ENCODE measurements at places on chromosomes 6 and 20. TPM values are rescaled to one million over a fixed set of nuclear protein-coding genes. Genes with fewer than 3 reads are reported as not detected.

KHDC1L gene
- total RNA-seq = not detected

EFCAB8 gene
- total RNA-seq = 0.55 TPM

BPIFA1 gene
- not detected for total RNA-seq

AARS2 gene
- 14.8 TPM for total RNA-seq

PROKR2 gene
- total RNA-seq = not detected

C6orf163 gene
- total RNA-seq = 0.86 TPM

GRCh38 chr6:93423542-93423941, 4.2 kb upstream of the EPHA7 start:
- DNase-seq = no peak

DNA sequence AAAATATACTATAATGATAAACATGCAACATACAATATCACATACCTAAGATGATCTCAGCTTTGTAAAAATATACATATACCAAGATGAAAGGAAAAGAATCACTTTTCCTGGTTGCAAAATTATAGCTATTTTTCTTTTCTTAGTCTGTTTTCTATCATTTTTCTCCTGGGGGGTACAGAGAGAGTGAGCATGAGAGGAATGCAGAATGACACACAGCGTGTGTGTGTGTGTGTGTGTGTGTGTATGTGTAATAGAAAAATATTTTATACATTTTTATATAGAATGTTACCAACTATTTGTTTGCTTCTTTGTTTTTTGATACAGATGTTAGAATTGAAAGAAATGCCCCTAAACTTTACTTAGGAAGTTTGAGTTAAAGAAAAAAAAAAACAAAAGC, 64.3 kb downstream of the FAM83B start:
- no peak for DNase-seq

GRCh38 chr6:122733259-122733658, 46.3 kb upstream of the FABP7 start:
- no peak for DNase-seq

GRCh38 chr6:62623846-62624532, 338.0 kb upstream of the KHDRBS2 start:
- no peak for DNase-seq

DNA sequence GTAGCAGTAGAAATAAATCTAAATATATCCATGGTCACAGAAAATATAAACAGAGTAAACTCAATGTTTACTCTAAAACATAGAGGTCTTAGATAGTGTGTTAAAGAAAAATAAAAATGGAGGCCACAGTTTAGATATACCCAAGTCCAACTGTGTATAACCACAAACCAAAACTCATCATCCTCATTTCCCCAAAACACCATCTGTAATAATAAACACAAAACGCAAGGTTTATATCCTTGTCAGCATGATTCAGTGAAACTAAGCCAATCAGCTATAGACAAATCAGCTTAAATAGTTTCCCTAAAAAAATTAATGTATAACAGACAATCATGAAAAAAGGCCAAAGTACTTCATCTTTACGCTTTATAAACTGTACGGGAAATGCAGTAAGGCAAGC, 2.7 kb upstream of the HACE1 start:
- no peak for DNase-seq

DNA sequence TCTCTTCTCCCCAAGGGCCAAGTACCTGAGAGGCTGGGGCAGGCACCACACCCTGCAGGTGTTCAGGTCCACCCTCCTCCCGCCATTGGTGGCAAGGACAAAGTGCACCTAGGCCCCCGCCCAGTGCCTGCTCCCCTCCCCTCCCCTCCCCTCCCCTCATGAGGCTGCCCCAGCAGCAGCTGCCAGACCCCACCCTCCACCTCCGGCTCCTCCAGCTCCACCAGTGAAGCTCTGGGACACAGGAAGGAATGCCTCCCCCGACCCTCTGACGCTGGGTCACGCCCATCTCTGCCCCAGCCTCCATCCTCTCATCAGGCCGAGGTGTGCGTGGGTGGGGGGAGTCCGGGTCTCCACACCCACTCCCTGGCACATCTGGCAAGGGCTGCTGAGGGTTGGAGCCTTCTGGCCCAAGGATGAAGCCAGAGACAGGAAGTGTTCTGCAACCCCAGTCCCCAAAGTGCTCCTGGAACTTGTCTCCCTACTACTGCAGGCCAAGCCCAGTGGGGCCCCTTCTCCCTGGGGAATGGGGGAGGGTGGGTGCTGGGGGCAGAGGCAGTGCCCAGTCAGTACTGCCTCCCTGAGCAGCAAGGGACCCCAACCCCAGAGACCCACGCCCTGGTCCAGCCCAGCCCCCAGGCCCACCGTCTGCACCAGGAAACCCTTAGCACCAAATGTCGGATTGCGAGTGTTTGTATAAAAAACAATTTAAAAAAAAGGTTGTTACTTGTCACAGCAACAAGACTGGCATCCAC, 1.6 kb upstream of the UCKL1 start:
- no peak for DNase-seq

DNA sequence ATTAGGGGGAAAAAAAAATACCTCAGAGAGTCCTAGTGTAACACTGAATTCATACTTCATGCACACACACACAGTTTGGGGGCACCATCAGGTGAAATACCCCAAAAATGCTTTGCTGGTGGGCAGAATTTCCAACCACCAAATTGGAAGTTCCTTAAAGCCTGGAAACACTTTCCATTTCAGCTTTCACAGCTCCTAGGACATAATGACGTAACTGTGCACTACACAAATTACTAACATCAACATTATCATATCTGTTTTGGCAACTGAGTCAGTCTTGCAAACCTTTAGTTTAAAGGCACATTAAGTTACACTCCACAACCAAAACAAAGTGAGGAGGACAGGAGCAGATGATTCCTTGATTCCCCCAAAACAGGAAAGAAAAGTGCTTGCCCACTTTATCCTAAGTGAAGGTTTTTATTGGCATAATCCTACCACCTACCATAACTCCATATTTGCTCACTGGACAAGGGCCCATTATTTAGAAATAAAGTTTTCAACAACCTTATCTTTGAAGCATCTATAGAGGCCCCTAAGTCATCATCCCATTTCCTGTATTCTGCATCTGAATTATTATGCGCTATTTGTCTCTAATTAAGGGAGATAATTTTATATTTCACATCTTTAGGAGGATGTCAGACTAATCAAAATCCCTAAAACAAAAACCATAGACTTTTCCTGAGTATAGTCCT, 3.4 kb downstream of the MBOAT1 start:
- no peak for DNase-seq

- DNase-seq = no peak
Measured at GRCh38 chr20:35462351-35462750, 7.0 kb downstream of the CEP250 start.

- peak; percentile 56 for DNase-seq
Measured at GRCh38 chr6:31681135-31681671, 336 bp upstream of the LY6G5C start.

DNA sequence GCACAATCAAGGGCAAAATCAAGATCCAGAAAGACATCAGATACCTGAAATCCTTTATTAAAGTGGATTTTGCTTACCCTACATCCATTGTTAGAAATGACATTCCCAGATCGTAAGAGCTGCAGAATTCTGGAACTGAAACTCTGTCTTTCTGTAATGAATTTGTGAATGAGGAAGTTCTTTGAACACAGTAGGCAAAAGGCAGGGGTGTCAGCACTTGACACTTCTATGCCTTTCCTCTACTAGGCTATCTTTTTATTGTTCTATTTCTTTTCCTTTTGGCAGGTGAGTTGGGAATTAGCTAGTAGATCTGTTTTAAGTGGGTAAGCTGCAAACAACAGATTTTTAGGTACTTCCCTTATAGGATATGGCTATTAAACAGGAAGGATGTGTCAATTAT, 126.3 kb downstream of the CARMIL1 start:
- no peak for DNase-seq

DNA sequence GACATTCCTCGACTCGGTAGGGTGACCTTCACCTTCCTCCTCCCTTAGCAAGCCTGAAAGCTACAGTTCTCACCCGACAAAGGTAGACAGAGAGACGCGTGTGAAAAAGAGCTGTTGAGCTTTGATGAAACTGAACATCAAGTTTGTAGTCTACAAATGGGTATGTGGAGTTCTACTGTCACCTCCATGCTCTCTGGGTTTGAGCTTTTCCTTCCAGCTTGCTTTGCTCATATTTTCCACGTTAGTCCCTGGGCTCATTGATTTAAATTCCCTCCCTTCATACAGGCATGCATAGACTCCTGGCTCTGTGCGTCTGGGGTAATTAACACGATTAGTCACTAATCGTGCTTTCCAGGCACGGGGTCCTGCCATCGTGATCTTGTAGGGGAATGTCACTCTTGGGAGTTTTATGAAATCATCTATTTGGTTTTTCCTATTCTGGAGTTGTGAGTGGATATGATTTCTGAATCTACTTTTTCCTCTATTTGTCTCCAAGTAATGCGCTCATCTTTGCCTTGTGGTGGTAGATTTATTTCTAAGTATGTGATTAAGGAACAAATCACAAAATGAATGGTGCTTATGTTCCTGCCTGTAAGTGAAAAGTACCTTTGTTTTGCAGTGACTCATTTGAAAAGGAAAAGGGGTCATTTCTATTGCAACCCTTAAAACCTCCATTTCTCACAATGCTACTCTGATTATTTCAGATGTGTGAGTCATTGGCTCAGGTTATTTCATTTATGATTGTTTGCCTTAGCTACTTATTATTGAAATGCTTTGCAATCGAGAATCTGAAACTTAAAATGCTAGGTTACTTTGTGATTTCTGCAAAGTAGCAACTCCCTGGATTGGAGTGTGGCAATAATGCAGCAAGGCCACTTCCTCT, 154.6 kb downstream of the ZDHHC14 start:
- DNase-seq = peak; percentile 36

- no peak for DNase-seq
Measured at GRCh38 chr6:107444277-107444676, 15.1 kb downstream of the PDSS2 start.

DNA sequence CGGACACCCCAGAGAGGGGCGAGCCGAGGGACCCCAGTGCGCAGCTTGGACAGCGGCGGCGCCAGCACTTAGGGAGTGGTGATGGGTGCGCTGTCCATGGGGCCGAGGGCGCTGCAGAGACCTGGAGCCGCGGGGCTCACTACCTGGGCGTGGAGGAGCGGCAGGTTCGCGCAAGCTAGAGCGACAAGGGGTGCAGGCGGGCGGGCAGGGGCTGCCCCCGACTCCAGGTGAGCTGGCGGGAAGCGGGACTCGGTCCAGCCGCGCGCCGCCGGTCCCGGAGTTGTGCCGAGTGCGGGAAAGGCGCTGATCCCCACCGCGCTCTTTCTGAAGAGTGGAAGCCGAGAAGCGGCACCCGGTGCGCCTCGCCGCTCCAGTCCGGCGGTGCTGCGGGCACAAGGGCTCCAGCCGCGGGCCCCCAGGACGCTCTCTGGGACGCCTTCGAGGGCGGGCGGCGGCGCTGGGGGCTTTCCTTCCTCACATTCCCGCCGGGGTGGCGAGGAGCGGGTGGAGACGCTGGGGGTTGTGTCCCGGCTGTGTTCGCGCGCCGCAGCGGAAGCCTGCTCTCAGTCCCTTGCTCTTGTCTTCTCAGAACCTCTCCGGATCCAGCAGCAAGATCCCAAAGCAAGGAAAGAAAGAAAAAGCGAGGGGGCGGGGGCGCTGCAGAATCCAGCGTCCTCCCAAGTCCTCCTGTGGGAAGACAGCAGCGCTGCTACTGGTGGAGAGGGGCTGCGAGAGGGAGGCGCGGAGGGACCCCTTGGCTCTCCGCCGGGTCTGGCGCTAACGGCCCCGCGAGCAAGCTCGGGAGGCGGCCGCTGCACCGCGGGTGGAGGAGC, at the start of gene B3GAT2:
Gene B3GAT2, minus strand, starts transcription at position 610 of the 833 bp plus-strand sequence. CDS start 631 bp downstream, outside the sequence.
- no peak for DNase-seq

Data from activated CD4-positive, alpha-beta memory T cell treated with anti-CD3 and anti-CD28 coated beads, Interleukin-2, amount 10 ng/mL, durations not matched to agents 7 days and 5 days (primary cell).